ENCODE measurements at places on chromosomes 12 and 14.

GRCh38 chr14:104392001-104392395 is 187.6 kb upstream of the C14orf180 start:
- DNase-seq: peak; percentile 7

GRCh38 chr12:9797722-9798619 is 29.3 kb upstream of the KLRF1 start:
- peak; percentile 48 for DNase-seq

DNA sequence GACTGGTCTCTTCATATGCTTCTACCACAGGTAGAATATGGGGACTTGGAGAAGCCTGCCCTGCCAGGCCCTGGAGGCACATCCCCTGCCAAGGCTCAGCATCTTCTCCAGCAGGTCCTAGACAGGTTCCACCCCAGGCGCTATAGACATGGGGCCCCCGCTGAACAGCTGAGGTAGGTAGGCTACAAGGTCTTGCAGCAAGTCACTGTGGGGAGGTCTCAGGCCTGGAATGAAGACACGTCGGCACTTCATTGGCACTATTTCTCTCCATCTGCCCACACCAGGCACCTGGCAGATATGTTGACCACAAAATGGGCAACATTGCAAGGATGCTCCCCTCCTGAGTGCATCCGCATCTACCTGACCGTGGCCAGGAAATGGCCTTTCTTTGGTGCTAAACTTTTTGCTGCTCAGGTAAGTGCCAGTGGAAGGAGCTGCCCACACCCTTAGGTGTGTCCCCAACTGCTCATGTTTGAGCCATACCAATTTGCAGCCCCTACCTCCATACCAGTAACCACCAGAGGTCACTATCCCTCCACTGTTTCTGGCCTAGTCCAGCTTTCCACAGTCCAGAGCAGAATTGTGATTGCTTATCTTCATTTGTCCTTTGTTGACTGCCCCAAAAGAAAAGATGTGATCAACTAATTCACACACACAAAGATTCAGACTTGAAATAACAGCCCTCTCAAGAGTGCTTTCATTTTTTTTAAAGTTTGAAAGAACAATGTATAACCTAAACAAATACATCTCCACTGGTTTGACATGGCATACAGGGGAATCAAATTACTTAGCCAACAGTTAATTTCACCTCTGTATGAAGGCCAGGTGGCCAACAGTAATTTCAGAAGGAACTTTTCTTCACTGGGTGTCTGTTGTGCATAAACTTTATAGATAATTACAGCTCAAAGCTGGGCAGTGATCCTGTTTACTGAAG is 16.1 kb downstream of the PIGH start:
- peak; percentile 40 for DNase-seq

DNA sequence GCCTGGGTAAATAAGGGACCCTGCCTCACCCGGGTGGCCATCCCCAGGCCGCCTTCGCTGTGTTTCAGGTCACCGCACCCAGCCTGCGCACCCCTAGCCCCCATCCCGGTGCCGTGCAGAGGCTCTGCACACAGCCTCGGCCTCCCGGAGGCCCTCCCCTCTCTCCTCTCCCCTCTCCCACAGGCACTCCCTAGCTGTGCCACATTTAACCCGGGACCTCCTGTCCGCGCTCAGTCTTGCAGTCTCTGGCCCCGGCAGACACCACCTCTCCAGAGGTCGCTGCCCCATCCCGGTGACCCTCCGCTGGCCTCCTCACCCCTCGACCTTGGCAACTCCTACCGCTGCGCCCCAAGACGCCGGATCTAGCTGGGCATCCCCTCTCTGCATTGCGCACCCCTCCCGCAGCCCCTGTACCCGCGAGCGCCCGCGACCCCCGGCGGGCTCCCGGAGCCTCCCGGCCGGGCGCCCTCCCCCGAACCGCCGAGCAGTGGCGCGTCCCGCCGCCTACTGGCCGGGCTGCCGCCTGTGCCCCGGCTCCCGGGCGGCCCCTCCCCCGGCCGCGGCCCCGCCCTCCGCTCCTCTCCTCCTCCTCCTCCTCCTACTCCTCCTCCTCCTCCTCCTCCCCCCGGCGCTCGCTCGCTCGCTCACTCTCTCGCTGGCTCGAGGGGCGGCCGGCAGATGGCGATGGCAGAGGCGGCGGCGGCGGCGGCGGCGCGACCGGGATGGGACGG is 120.7 kb downstream of the AACS start:
- DNase-seq: peak; percentile 86

DNA sequence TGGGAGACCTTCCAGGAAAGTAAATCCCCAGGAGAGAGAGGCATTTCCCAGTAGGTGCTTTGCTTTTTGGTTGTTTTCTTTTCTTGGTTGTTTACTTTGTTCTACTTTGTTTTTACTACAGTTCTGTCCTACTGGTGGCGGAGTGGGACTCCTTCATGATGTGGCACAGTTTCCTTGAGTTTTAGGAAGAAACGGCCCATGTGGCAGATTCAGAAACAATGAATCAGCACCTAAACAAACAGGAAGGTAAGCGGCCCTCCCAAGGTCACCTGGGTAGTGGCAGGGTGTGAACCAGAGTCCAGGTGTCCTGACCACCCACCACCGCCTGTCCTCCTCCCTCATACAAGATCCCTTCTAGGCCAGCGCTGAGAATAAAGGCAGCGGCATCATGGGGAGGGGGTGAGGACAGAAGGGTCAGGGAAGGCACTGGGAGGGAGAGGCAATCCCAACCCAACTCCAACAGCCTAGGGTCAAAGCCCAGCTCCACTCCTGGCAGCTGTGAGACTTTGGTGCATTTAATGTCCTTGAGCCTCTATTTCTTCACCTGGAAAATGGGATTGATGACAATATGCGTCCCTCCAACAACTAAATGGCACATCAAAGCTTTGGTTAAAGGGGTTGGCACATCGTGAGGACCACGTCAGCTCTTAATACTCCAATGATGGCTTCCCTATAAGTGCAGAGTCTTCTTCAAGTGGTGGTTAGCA is 111.5 kb upstream of the BCL2L14 start:
- DNase-seq: peak; percentile 40

Measured in colonic mucosa (tissue), 4 donors.